ENCODE measurements at places on chromosomes 7 and 10.

GRCh38 chr7:36638586-36639263 lies 85.6 kb downstream of the AOAH start:
- no peak for DNase-seq

DNA sequence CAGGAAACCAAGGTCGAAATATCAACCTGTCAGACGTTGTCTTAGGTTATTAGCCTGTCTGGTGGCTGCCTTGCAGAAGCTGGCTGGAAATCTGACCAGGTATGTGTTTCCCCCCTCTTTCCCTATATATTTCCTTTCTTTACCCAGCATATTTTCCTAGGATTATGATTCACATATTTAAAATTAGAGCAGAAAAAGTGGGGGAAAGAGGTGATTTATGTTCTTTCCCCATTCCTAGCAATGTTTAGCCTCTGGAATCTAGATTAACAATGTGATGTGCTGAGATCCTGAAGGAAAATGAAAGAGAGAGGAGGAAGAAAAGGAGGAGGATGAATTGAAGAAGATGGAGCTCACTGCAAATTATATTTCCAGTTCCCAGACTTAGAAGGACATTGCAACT lies 421.4 kb upstream of the AUTS2 start:
- no peak for DNase-seq

DNA sequence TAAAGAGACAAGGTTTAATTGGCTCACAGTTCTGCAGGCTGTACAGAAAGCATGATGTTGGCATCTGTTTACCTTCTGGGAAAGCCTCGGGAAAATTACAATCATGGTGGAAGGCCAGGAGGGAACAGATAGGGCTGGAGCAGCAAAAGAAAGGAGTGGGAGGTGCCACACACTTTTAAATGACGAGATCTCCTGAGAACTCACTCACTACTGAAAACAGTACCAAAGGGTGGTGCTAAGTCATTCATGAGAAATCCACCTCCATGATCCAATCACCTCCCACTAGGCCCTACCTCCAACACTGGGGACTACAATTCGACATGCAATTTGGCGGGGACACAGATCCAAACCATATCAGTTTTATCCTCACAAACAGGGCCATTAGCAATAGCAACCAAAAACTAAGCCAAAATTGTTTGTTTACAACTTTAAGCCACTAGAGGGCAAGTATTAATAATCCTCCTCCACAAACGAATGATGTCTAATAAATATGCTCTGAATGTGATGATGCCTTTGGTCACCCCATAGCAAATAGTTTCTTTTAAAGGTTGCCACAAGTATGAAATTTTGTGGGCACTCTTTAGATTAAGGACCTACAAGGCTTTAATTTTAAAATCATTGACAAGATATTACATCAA lies 129.2 kb upstream of the NRBF2 start:
- no peak for DNase-seq

DNA sequence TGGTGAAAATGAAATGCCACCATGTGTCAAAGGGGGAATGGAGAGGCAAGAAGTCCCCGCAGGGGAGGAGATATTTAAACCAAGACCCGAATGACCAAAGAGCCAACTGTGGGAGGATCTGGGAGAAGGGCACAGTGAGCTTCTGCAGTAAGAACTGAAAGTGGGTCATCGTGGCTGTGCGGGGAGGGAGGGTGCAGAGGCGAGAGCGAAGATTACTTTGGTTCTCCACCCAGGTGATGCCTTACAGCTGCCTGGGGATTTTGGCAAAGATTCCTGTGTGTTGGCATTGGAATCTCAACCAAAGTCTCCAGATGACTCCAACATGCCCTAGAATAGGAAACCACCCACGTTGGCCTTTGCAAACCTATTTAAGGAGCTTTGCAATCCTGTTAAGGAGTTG lies 44.2 kb upstream of the ADAM12 start:
- no peak for DNase-seq

- no peak for DNase-seq
Measured at GRCh38 chr7:39042670-39043069, 65.0 kb downstream of the POU6F2 start.

DNA sequence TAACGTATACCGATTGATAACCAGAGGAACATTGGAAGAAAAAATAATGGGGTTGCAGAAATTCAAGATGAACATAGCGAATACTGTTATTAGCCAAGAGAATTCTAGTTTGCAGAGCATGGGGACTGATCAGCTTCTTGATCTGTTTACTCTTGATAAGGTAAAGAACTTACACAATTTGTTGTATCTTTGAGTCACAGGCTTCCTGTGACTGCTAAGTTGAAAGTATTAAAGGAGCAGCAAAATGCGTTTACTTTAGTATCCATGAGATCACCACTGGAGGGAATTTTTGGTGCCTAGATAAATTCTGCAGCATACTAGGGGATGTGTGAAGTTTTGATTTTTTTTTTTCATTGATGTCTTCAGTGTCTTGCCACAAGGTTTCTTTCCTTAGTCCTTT lies 103.6 kb downstream of the BTAF1 start:
- DNase-seq: no peak

DNA sequence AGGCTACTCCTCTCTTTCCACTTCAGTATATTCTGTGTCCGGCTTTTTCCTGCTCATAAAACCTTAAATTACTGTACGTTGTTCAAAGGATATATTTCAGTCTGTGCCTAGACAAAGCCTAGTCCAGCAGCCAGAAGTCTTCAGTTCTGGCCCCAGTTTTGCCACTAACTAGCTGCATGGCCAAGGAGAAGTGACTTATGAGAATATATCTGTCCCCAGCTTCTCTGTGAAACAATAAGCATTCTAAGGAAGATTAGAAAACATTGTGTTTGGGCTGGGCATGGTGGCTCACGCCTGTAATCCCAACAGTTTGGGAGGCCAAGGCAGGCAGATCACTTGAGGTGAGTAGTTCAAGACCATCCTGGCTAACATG lies 105.0 kb upstream of the HDAC9 start:
- DNase-seq: no peak

DNA sequence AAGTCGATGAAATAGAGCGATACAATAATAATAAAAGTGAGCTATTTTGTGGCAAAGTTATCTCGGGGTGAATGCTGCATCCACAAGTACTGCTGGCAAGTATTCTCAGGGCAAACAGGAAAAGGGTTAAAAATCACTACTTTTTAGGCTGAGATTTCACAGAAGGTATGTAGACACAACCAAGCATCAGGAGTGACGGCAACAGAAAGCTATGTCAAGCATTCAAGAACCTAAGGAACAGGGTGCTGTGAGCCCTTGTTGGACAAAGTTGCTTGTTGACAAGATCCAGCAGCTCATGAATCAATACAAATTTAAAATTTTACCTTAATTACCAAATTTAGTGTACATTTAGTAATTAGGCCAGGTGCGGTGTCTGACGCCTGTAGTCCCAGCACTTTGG lies 41.2 kb upstream of the C1QL3 start:
- DNase-seq: no peak

DNA sequence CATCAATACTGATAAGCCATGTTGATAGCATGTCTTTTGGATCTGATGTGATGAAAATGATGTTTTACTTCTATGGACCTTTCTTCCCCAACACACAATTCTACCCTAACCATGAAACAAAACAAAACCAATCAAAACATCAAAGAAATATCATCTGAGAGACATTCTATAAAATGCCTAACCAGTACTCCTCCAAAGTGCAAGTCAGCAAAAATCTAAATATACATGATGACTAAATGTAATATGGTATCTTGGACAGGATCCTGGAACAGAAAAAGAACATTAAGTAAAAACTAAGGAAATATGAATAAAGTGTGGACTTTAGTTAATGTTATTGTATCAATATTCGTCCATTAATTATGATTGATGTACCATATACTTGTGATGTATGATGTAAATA lies 625.1 kb downstream of the MAGI2 start:
- DNase-seq: no peak

DNA sequence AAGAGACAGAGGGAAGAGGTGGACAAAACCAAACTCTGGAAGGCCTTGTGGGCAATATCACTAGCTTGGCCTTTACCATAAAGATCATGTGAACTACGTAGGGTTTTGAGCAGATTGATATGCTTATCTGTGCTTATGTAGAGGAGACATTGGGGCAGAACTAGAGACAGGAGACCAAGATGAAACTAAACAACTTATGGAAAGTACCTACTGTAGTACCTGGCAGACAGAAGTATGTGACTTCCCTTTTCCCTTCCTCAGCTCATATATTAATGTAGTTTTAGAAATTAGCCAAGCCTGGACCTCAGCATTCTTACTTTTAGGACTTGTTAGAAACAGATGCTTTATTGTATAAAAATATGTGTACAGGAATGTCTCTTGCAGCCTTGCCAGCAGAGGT lies 14.0 kb upstream of the IL6 start:
- no peak for DNase-seq

DNA sequence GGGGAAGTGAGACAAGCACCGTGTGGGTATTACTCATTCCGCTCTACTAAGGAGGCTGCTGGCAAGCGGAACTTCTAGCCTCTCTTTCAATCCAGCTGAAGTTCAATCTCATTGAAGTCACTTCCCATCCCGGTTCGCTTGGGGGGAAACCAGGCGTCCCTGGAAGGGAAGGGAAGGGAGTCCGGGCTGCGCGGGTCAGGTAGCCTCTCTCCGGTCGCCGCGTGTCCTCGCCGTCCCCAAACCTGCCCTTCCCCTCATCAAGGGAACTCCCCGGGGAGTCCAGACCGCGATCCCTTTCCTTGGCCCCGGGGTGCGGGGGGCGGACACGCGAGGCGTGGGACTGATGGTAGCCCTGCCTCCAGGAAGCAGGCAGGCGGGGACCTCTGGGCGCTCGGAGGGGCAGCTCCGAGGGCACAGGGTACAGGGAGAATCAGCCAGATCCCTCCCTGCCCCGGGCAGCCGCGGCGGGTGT lies 598 bp upstream of the ZEB1 start:
- peak; percentile 33 for DNase-seq

DNA sequence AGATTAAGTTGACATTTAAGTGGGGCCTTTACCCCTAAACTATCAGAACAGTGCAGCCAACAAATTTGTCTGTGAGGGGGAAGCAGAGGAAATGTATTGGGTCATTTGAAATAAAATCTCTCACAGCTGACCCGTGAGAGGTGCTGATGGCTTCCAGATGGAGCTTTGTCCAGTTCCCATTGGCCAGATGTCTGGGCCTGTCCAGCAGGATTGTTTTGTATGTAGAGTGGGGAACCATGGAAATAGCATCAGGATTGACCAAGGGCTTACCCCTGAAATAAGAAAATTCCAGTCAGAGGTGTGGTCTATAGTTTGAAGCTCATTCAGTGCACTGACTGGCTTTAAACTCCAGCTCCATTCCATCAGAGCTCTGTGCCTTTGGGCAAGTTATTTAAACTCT lies 50.6 kb downstream of the INHBA start:
- no peak for DNase-seq

- DNase-seq: no peak
Measured at GRCh38 chr10:59107147-59107546, 69.3 kb upstream of the PHYHIPL start.

DNA sequence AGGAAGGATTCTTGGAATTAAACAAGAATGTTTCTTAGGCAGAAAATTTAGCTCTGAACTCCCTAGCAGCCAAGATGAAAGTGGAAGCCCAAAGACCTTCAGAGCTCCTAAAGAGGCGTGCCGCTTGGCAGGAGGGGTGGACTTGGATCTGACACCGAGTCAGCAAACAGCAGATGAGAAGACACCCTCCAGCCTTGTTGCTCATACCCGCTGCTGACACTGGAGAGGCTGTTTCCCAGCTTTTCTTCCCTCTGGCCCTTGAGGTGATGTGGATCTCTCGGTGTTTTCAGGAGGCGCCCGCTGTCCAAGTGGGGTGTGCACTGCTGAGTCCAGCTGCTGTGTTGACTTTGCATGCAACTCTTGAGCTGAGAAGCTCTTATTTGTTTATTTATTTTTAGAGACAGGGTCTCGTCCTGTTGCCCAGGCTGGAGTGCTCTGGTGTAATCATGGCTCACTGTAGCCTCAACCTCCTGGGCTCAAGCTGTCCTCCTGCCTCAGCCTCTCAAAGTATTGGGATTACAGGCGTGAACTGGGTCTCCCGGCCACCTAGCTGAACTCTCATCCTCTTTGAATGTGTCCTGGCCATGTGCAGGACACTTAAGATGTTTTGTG lies 21.5 kb downstream of the SLC18A2 start:
- DNase-seq: no peak

GRCh38 chr10:58180666-58181065 lies 87.0 kb downstream of the IPMK start:
- no peak for DNase-seq

DNA sequence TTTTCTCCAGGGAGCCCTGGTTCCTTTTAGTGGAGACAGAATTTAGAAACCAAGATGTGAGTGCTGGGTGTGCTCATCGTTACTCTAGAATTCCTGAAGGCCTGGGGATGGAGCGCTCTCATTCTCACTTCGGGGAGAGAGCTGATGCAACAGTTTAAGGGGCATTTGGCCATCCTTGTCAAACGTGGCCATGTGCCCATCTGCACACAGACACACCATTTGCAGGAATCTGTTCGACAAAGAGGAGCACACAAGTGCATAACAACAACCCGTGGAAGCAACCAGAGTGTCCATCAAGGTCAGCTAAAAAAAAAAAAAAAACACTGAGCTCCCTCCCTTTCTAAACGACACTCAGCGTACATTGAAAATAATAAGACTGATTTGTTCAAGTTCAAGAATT lies 23.0 kb upstream of the RET start:
- no peak for DNase-seq

All from hippocampal formation (tissue), 2 donors.